T-cell (primary cell): ENCODE measurements at places on chromosomes 16 and 17. TPM values are rescaled to one million over a fixed set of nuclear protein-coding genes. Genes with fewer than 3 reads are reported as not detected.
A peak's percentile ranks its signal among the peaks of the same experiment; 100 is the strongest.

Gene KRTAP2-3
- not detected for total RNA-seq

Gene CDRT15
- total RNA-seq = not detected

Gene C1QL1
- not detected for total RNA-seq

Gene WSCD1
- 0.35 TPM for total RNA-seq

Gene TAX1BP3
- 9.1 TPM for total RNA-seq

Gene ACAP1
- 649 TPM for total RNA-seq

Gene KRTAP4-1
- not detected for total RNA-seq

Gene EVI2A
- 84.9 TPM for total RNA-seq

Gene CCL7
- total RNA-seq = not detected

DNA sequence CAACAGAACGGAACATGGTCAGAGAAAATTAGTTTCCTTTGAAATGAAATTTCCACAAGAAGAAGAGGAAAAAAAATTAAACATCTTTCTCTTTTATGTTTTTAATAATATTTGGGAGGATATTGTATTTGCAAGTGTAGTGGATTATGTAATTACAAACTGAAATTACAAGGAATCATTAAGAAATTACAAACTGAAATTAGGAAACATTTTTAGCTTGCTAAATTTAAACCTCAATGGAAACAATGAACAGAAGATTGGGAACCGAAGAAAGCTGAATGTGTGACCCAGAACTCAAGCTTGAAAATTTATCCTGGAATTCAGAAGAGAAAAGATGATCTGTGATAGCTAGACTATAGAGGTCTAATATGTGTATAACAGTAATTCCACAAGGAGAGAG is 4.4 kb upstream of the PIK3R5 start:
- DNase-seq = no peak

- no peak for DNase-seq
Measured at GRCh38 chr16:88769617-88770460, 15.2 kb downstream of the PIEZO1 start.

DNA sequence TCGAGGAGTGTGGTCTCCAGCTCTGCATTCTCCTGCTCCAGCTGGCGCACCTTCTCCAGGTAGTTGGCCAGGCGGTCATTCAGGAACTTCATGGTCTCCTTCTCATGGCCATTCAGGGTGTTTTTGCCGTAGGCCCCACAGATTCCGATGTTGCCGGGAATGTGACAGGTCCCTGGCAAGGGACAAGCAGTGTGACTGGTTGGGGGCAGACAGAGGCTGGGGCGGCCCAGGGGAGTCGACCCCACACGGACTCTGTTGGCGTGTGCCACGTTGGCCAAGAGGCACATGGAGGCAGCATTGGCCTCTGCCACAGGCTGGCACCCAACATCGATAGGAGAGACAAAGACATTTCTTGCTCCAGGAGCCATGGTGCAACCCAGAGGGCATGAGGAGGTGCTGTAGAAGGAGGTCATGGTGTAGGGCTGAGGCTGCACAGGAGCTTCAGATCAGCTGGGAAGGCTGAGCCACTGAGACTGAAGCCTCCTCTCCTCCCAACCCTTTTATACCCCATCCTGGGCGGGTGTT is at the start of gene KRT37:
Gene KRT37 (minus strand): TSS at position 475 of the 525 bp plus-strand sequence. CDS start 62 bp downstream, at position 413.
- no peak for DNase-seq

- DNase-seq = no peak
Measured at GRCh38 chr16:23502466-23502865, 7.8 kb downstream of the GGA2 start.

DNA sequence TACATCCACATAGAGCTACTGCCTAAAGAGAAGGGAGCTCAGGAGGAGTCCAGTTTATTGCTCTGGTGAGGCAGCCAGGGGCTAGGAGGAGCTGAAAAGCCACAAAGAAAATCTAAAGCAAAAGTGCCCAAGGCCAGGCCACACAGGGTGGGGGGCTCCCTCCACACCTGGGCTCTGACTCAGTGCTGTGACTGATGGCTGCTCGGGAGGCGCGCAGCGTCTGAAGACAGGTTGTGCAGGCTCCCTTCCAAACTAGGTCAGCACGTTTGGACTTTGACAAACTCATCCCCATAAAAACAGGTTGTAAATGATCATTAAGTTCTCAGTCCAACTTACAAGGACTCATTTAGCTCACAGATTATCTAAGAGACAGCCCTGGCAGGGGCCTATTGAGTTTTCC is 22.2 kb upstream of the LCMT1 start:
- no peak for DNase-seq

DNA sequence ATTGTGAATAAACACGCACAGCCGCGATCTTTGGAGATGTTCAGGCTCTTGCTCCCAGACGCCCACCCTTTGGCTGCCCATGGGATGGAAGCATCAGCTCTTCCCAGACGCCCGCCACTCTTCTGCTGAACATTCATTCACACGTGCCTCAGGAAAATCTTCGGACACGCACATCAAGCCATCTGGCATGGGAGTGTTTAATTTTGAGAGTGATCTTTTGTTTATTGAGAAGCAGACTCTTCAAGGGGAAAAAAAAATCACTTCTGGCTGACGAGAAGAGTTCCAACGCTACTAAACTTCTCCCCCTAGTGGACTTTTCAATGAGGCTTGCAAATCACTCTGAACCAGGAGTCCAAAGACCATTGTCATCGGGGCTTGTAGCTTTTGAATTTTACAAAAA is 62.0 kb upstream of the NUDT7 start:
- no peak for DNase-seq

DNA sequence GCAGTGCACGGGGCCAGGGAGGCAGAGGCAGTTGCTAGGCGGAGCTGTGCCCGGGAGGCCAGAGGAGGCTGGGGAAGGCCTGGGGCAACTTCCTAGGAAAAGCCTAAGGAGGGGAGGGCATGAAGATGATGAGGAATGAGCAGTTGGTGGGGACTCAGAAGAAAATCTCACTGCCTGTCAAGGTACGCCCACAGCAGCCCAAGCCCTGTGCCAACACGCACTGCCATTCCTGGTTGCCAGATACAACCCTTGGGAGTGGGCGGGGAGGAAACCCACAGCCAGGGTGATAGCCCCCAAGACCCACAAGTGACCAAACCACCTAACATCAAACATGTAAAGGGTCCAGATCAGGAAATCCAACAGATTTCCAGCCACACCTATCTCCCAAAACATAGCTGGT is 36.2 kb downstream of the SMPD3 start:
- DNase-seq = no peak

DNA sequence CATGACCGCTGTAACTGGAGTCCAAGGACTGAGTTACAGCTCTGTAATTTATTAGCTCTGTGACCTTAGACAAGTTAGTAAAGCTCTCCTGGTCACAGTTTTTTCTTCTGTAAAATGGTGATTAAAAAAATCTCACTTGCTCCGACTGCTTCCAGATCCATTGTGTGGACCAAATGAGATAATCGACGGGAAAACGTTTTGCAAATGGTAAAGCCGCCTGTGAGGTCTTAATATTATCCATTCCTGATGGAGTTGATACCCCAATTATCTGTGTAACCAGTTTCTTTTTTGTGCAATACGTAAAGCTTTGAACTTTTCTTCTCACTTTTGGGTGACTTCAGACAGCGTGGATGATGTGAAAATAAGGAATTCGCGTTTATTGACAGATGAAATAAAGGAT is 422.9 kb downstream of the UTP18 start:
- no peak for DNase-seq

DNA sequence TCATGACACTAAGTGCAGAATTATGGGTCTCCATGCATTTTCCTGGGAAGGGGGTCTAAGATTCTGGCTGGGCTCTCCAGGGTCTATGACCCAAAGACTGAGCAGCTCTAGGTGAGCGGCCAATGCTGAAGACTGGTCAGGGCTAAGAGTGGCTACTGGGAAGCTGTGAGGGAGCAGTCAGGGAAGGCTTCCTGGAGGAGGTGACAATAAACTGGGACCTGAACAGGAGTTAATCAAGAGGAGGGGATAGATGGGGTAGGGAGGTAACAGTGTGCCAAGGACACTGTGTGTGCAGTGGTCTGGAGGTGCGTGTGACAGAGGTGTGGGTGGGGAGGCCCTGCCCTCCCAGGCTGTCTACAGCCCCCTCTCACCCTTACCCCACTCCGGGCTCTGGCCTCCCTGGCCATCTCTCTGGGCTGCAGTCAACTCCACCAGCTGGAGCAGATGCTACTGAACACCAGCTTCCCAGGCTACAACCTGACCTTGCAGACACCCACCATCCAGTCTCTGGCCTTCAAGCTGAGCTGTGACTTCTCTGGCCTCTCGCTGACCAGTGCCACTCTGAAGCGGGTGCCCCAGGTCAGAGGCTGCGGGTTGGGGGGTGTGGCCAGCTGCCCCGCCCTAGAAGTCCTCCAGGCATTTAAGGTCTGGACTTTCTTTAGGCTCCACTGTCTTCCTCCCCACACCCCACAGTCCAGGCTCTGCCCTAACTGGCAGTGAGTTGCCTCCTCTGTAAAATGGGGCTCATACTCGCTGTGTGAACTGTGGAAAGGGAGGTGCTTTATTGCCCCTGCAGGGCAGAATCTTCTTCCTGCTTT is 20.4 kb downstream of the ADGRG5 start:
- DNase-seq = no peak

- no peak for DNase-seq
Measured at GRCh38 chr17:48720266-48721008, 1.9 kb downstream of the PRAC1 start.

DNA sequence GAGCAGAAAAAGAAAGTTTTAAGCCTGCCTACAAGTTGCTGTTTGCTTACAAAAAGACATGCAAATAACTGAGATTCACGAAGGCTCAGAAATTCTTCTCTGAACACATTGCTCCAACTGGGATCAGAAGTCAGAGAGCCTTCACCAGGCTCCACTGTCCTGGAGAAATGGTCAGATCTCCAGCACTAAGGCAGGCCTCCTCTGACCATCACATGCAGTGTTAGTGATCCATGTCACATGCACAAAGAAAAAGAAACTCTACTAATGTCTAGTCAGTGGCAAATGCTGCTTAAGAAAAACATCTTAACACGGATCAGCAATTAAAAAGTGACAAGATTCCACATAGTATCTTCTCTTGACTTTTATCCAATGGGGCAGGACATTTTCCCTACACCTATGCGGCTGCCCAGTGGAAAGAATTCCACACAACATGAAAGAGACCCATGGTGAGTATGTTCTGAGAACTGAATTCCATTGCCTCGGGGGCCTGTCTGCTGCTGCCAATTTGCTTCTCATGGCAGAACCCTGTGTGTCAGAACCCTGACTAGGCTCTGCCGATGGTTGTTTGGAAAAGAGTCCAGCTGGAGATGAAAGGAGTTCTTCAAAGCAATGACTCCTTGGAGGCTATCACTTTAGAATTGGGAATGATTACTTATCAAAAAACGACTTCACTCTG is 96.6 kb downstream of the HIC1 start:
- DNase-seq = no peak

DNA sequence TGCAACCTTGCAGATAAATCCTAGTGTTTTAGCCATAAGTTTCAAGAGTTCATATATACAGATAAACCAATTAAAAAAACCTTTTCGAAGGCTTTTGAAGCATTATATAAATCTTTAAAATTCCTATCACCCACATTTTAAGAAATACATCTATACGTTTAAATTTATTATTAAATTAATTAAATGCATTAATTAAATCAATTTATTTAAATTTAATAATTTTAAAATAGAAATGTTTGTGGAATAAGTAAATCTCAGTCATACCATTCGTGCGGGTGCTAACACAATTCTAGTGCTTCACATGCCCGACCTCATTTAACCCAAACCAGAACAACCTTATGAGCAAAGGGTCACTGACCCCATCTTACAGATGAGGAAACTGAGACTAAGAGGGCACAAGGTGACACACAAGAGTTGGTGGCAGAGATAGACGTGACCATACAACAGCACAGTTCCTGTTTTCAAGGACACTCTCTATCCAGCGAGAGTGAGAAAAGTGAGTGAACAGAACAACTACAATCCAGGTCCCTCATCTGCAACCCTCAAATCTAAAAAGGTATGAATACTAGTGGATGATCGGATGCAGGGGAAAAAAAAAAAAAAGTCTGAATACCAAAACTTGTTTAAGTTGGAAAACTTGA is 1.4 kb downstream of the NSMCE1 start:
- DNase-seq = no peak

DNA sequence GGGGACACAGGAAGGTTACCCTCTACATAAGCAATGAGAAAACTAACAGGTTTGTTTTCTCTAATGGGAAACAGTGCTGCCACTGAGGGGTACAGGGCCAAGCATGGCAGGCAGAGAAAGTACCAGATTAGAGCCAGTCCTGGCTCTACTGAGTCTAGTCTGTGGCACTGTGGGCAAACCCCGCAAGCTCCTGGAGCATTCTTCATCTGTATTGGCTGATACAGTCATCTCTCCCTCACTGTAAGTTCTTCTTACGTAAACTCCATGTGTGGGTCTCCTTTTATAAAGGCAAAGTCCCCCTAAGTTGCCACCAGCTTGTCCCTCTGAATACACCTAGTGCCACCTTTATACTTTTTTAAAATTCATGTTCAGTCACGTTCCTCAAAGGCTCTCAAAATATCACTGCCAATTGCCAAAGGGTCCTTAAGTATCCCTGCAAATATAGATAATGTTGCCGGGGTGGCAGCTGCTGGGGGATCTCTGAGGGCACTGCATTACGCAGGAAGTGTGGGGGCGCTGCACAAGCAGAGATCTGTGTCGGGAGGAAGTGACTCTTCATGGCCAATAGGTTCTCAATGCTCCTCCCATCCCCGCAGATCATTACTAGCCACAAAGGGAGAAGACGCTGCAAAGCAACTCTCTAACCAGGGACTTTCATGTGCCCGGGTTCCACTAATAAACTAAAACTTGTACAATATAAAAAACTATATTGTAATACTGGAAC is 18.8 kb downstream of the XPO6 start:
- peak; percentile 72 for DNase-seq

GRCh38 chr17:64259426-64259825 is 3.6 kb downstream of the TEX2 start:
- DNase-seq = no peak

- DNase-seq = no peak
Measured at GRCh38 chr16:2149630-2150417, 1.4 kb downstream of the RAB26 start.

- DNase-seq = peak; percentile 73
Measured at GRCh38 chr17:50297407-50297865, 23.2 kb downstream of the TMEM92 start.

DNA sequence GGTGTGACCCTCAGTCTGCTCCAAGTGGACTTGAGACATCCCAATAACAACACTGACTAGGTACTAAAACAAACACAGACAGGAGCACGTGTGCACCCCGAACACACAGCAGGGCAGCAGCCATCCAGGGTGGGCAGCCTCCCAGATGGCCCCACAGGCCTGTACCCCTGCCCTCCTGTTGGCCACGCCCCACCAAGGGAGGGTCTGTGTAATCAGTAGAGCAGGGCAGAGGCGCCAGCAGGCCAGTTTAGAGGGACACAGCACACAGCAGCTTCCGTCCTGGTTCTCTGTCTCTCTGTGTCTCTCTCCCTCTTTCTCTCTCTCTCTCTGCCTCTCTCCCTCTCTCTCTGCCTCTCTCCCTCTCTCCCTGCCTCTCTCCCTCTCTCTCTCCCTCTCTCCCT is 21.4 kb downstream of the ACTG1 start:
- DNase-seq = no peak
